Posterior cingulate gyrus (tissue), 11 donors: ENCODE measurements at places on chromosomes 2 and 18.

GRCh38 chr2:160387558-160388262, 105.9 kb downstream of the RBMS1 start:
- DNase-seq = no peak

DNA sequence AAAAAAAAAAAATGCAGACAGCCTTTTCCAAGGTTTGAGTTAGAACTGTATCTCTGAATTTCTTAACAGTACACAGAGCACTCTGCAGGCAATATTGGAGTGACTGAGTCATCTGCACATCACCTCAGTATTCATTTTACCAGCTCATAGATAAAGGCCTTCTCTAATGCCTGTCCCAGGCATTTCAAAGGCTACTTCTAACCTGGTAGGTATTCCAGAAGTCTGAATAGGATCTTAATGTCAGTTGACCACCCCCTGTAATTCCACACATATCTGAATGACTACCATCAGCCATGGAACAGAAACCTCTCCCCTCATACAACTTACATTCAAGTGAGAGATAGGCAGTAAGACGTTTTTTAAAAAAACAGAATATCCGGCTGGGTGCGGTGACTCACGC, 9.0 kb downstream of the METTL21A start:
- DNase-seq = no peak

GRCh38 chr2:204655626-204656025, 110.4 kb downstream of the PARD3B start:
- no peak for DNase-seq

DNA sequence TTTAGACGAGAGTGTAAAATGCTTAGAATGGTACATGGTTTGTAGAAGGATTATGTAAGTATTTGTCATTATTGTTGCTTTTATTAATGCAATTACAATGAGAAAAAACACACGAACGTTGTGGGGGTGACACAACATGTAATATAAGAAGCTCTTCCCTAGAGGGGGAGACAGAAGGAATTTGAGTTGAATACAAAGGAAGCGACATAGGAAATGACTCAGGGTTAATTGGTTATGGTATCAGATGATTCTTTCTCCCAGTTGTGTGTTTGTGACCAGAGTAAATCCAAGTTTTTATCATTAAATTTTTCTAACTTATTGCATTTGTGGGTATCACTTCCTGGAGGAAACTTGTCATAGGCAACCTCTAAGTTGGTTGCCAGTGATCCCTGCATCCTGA, 625.6 kb upstream of the CDH2 start:
- no peak for DNase-seq

DNA sequence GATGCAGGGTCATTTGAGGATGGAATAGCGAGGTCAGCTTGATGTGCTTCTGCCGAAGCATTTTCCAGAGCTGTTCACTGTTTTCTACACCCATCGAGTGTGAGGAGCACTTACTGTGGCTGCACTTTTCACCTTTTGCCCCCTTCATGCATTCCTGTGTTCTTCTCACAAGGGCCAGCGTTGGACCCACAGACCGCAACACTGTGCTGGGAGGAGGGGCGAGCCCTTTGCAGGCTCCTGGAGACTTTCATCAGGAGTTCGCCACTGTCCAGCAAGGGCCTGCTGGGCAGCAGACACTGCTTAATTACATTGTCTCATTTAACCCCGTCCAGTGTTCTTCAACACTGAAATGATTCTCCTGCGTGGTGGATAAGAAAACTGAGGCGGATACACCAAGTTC, 29.9 kb downstream of the CYP26B1 start:
- DNase-seq = no peak

GRCh38 chr2:15641530-15641982, 49.9 kb downstream of the DDX1 start:
- no peak for DNase-seq
